OCI-LY7 (cell line): ENCODE measurements at places on chromosomes 3 and 15.

GRCh38 chr3:71525391-71525790 is 58.1 kb downstream of the FOXP1 start:
- DNase-seq, result no peak

GRCh38 chr3:133113927-133114597 is 75.9 kb downstream of the TMEM108 start:
- DNase-seq, result no peak

DNA sequence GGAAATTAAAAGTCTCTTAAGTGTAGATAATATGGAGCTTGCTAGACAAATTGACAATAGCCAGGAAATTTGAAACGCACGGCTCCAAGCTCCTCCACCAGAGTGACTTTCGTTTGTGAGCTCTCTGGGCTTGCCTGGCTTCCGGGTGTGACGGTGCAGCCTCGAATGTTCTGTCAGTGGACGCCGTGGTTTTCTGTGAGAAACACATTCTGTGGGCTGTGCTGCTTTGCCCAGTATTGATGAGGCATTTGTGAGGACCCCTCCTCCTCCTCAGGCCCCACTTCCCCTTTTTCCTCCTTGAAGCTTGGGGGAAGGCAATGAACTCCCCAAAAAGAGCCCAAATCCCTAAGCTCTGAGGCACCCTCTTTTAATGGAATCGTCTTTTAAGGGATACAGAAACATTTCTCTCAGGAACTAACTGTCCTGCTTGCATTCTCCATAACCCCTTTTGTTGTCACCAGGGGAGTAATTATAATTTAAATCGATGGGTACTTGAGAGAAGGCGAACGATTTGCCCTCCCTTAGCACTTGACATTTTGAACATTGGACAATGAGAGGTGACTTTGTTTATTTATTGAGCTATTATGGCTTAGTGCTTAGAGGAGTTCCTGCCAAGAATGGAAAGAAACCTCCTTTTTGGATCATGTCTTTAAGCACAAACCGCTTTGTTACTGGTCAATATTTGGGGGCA is 40.8 kb downstream of the POLR2M start:
- DNase-seq, result no peak

- no peak for DNase-seq
These were observed 8.1 kb upstream of the SLC9A9 start for GRCh38 chr3:143856252-143856970.

- no peak for DNase-seq
These were observed 3.7 kb downstream of the NR2F2 start for GRCh38 chr15:96334017-96334704.

GRCh38 chr3:13879946-13880810 is at the start of gene WNT7A:
TSS of gene WNT7A (minus strand) at chr3:13880071. CDS start at chr3:13879816, 255 bp downstream.
- DNase-seq, result no peak

GRCh38 chr3:12395349-12396012 is 88.8 kb upstream of the TSEN2 start:
- DNase-seq, result no peak

DNA sequence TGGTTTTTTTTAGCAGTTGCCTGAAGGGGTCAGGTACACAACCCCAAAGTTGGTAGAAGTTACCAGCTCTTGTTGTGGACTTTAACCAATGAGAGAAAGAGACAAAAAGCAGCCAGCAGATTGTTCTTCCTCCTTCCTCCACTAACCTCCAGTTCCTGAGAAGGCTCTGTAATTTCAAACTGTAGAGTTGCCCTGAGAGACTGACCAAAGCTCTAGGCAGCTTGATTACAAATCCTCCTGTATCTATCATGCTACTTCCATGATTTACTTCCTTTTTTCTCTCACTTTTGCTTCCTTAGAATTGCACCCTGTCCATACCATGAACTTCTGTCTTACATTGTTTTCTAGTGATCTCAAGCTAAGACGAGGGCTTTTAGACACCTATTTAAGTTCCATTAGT is 29.2 kb downstream of the NSUN3 start:
- no peak for DNase-seq

GRCh38 chr15:38941399-38941953 is 376.9 kb upstream of the RASGRP1 start:
- DNase-seq, result no peak
